ENCODE measurements at places on chromosomes 12 and 14. TPM values are rescaled to one million over a fixed set of nuclear protein-coding genes. Genes with fewer than 3 reads are reported as not detected.

GUCY2C gene
- total RNA-seq = not detected

KCNJ8 gene
- total RNA-seq = not detected

C1RL gene
- 10.6 TPM for total RNA-seq

KRT71 gene
- total RNA-seq = not detected

CRIP1 gene
- 88.2 TPM for total RNA-seq

ACOT6 gene
- total RNA-seq = not detected

All from mononuclear cell (primary cell).